ELF-1 (cell line): ENCODE measurements at places on chromosomes 6 and 20.
A peak's percentile ranks its signal among the peaks of the same experiment; 100 is the strongest.

- no peak for DNase-seq
Measured at GRCh38 chr6:129894921-129895320, 33.8 kb upstream of the TMEM244 start.

DNA sequence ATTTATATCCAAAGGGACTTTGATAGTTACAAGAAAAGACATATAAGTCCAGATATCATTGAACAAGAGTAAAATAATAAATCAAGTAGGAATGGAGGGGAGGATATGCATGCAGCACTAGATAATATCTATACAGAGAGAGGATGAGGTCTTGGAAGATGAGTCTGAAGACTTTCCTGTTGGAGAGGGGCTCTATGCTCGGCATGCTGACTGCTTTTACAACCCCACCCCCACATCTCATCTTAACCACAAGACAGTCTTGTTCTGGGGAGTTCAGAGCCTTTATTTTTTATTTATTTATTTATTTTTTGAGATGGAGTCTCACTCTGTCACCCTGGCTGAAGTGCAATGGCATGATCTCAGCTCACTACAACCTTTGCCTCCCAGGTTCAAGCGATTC is 48.4 kb upstream of the IER3 start:
- DNase-seq, result no peak

GRCh38 chr20:2151858-2152281 is 50.2 kb downstream of the STK35 start:
- DNase-seq, result peak; percentile 26

DNA sequence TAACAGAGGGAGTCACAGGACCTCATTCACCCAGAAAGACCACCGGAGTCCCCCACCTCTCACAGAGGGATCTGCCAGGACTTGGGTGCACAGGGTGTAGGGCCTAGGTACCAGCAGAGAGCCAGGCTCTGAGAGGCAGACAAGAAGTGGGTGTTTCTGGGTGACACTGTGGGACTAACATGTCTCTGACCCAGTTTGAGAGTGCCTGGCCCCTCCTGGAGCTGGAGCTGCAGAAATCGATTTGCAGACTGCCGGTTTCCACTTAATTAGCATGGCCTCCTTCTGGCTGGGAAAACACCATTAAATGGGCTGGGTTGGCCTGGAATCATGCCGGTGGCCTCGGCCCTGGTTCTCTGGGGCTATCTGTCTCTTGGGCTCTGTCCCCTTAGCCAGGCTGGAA is 59.2 kb downstream of the PPP1R16B start:
- no peak for DNase-seq

GRCh38 chr20:37200926-37201826 is 21.8 kb upstream of the MROH8 start:
- DNase-seq, result no peak

- DNase-seq, result no peak
Measured at GRCh38 chr6:135163440-135163738, 17.7 kb upstream of the MYB start.

- DNase-seq, result peak; percentile 79
Measured at GRCh38 chr6:28737750-28738395, 185.9 kb downstream of the TRIM27 start.

GRCh38 chr20:52619101-52619500 is 353.1 kb upstream of the TSHZ2 start:
- DNase-seq, result no peak

- peak; percentile 79 for DNase-seq
Measured at GRCh38 chr20:13220194-13220903, 725 bp upstream of the ISM1 start.

DNA sequence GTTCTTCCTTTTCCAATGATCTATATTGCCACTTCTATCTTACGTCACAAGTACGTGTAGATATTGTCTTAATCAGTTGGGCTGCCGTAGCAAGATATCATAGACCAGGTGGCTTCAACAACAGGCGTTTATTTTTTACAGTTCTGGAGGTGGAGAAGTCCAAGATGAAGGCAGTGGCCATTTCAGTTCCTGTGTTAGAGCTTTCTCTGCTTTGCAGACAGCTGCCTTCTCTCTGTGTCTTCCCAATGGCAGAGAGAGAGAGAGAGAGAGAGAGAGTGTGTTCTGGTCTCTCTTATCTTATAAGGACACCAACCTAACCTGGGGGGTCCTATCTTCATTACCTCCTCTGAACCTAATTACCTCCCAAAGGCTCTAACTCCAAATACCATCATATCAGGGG is 8.3 kb downstream of the HSF2 start:
- DNase-seq, result no peak

DNA sequence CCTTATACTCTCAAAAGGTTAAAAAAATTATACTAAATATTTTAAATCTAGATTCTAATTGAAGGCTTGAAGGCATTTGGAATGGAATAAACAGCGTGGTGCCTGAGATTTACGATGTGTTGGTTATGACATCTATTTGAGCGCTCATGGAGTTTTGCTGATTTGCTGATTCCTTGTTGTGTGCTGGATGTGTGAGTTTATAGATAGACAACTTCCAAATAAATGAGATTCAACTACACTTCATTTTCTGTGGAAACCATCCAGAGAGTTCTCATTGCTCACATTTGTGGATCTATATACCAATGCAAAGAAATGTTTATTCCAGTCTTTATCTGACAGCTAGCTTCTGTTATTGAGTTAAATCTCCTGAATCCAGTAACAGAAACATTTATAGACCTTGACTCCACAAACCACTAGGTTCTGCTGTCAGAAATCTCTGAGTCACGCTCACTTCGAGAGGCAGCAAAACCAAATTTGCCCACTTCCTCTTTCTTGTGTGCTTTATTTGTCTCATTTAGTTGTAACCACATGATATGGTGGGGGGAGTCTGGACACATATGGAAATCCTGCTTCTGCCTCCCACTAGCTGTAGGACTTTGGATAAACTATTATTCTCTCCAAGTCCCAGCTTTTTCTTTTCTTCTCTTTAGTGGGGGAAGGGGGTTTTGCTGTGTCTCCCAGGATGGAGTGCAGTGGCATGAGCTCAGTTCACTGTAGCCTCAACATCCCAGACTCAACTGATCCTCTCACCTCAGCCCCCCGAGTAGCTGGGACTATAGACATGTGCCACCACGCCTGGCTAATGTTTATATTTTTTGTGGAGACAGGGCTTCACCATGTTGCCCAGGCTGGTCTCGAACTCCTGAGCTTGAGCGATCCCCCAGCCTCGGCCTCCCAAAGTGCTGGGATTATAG is 54.5 kb downstream of the IPCEF1 start:
- no peak for DNase-seq

- no peak for DNase-seq
Measured at GRCh38 chr6:119174879-119175817, 96.7 kb upstream of the FAM184A start.

- DNase-seq, result no peak
Measured at GRCh38 chr6:53673162-53673727, 7.7 kb upstream of the KLHL31 start.

- DNase-seq, result peak; percentile 35
Measured at GRCh38 chr20:47125758-47126591, 230.5 kb downstream of the ZMYND8 start.

DNA sequence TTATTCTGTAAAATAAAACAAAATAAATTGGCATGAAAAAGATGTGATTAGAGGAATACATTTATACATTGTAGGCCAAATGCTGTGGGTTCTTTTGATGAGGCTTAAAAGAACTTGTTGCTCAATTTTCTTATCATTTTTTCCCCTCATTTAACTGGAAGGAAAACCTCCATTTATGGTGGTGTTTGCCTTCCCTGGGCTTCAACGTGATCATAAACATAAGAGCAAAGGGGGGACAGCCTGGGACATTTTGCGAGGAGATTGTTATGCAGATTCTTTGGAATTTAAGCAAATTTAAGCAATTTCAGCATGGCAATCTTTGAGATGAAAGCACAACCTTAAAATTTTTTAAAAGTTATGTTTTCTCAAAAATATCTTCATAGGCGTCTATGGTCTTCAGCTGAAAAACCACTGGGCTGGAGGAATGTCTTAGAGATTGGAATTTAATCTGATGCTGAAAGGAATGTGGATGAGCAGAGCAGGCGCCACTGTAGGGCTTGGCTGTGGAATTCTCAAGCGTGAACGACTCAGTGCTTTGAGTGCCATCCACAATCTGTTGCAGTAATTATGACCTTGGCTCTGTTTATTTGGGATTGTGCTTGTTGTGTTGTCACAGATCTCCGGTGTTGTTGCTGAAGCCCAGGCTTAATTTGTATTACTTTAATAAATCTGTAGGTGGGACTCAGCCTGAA is 149.4 kb upstream of the MLIP start:
- DNase-seq, result peak; percentile 85

- no peak for DNase-seq
Measured at GRCh38 chr6:76677017-76677416, 604.6 kb upstream of the IMPG1 start.

DNA sequence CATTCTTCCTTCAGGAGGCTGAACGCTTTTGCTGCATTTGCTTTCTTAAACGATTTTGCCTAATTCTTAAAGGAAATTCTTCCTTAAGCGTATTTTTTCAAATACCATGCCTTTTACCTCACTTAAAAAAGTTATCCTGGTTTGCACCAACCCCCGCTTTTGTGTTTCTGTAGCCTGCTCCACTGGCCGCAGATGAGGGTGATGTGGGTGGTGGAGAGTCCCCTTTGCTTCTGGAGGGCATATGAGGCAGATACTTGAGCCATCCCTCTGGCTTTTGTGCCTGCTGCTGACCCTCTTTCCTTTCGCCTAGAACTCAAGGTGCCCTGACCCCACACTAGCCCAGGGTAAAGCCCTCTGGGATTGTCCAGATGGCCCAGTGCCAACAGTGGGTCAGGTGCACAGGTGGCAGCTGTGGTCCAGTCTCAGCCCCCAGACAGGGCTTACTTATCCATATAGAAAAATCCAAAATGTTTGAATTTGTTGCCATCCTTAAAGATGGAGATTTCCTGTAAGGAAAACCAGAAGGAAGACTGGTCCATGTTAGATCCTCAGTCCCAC is 43.9 kb downstream of the SPATA2 start:
- DNase-seq, result no peak

DNA sequence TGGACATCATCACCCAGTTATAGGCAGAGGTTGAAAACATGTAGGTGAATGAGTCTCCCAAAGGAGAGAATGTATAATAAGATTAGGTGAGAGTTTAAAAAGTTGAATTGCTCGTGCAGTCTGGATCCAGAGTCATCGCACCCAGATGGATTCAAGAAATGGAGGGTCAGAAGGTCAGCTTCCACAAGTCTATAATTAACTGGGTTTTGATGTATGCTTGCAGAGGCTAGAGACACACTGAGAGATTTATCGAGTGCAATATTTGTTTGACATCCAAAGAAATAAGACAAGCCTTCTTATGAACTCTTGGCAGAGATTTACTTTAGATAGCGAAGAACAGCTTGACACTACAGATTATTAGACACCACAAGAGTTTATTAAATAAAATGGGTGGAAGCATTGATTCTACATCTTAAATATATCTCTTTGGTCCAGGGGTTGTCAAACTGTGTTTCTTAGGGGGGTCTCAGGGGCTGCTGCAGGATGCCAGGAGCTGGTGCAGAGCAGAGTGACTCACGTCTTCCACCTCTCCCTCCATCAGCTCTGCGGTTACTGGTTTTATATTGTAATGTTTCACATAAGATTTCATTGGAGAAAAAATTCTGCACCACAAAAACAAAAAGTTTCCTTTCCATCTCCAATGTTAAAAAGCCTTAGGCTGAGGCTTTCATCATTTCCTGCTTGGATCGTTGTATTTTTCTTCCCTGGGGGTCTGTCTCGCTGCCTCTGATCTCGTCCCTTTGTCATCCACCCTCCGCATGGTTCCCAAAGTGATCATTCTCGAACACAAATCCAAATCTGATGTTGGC is 176.2 kb upstream of the AHI1 start:
- peak; percentile 11 for DNase-seq

GRCh38 chr20:46215913-46216707 is 92.2 kb downstream of the CDH22 start:
- DNase-seq, result peak; percentile 93

DNA sequence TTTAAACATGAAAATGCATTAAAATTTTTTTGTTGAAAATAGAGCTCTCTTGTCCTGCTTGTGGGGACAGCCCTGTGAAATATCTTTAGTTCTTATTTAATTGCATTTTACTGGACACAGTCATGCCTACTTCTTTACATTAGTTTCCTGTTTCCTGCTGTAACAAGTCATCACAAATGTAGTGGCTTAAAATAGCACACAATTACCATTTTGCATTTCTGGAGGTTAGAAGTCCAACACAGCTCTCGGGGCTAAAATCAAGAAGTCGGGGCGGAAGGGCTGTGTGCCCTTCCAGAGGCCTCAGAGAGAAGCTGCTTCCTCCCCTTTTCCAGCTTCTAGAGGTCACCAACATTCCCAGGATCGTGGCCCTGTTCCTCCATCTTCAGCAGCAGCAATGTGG is 29.4 kb downstream of the PNLDC1 start:
- no peak for DNase-seq

GRCh38 chr20:46640536-46641311 is 10.5 kb downstream of the SLC13A3 start:
- DNase-seq, result no peak

- DNase-seq, result no peak
Measured at GRCh38 chr6:131058236-131058635, 4.8 kb downstream of the EPB41L2 start.

GRCh38 chr6:11644601-11645000 is 107.1 kb downstream of the TMEM170B start:
- DNase-seq, result no peak
